Suprapubic skin (tissue), 4 donors: ENCODE measurements at places on chromosomes 11 and 22. TPM values are rescaled to one million over a fixed set of nuclear protein-coding genes. Genes with fewer than 3 reads are reported as not detected.

- DNase-seq, result no peak
- H3K36me3 ChIP-seq, result no peaks in the 10 kb centered on the region
- no peaks in the 10 kb centered on the region for H3K27me3 ChIP-seq
Measured at GRCh38 chr22:19292458-19293230, 1.1 kb upstream of the CLTCL1 start.

GRCh38 chr22:47174671-47175112 is 412.2 kb downstream of the TBC1D22A start:
- no peaks in the 10 kb centered on the region for H3K27me3 ChIP-seq
- H3K36me3 ChIP-seq, result peaks cover 25% of the 10 kb centered on the region
- no peak overlapping the region for H3K4me3 ChIP-seq
- no peaks in the 10 kb centered on the region for H3K4me1 ChIP-seq
- peak; percentile 45 for DNase-seq

GRCh38 chr11:120133216-120134105 is 4.5 kb downstream of the TRIM29 start:
- H3K36me3 ChIP-seq, result no peaks in the 10 kb centered on the region
- H3K4me3 ChIP-seq, result peak overlapping the region; percentile 65
- DNase-seq, result peak; percentile 57
- H3K27me3 ChIP-seq, result no peaks in the 10 kb centered on the region

DNA sequence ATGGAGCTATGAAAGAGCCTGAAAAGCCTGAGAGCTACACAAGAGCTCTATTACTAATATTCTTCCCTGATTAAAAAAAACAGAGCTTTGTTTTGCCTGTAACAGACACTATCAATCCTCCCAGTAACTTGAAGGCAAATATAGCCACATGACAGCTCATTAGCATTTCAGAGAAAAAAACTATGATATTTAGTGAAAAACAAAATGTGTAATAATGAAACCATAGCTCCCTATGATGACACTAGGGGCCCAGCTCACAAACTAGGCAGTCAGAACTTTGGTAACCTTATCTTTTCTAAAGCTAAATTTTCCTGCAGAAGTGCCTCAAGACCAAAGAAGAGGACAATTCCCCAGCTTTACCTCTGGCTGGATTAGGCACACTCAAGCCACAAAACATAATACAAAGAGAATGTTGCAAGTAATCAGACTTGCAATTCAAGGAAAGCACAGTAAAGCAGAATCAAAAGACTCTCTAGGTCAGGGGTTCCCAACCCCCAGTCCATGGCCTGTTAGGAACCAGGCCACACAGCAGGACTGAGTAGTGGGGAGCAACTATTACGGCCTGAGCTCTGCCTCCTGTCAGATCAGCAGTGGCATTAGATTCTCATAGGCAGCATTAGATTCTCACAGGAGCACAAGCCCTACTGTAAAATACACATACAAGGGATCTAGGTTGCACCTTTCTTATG is 53.3 kb downstream of the MRTFA start:
- H3K4me1 ChIP-seq, result peaks cover 18% of the 10 kb centered on the region
- H3K4me3 ChIP-seq, result no peak overlapping the region
- H3K27me3 ChIP-seq, result no peaks in the 10 kb centered on the region
- DNase-seq, result no peak

DNA sequence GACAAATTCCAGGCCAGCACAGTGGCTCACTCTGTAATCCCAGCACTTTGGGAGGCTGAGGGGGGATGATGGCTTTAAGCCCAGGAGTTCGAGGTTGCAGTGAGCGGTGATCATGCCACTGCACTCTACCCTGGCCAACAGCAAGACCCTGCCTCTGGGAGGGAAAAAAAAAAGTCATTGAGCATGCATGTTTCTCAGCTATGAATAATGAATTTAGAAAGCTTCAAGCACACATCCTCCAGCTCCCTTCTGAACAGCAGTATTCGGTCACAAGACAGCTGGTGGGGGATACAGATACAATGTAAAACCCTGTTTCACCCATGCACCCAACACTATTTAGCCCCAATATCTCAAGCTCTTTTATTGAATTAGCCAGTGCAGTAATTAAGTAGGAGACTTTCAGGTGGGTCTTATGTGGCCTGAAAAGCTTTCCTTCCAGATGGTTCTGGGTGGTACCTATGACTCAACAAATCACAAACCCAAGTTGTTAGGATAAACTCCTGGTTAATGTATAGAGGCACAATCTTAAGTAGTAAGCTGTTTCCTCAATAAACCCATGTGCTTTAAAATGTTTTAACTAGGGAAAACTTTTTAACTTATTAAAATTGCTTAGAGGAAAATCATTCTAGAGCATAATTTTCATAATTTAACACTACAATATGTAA is 13.4 kb downstream of the PRDM10 start:
- H3K27ac ChIP-seq, result no peak overlapping the region
- H3K4me1 ChIP-seq, result no peaks in the 10 kb centered on the region
- no peak overlapping the region for H3K4me3 ChIP-seq
- DNase-seq, result no peak
- H3K36me3 ChIP-seq, result no peaks in the 10 kb centered on the region

- no peak overlapping the region for H3K4me3 ChIP-seq
- peaks cover 44% of the 10 kb centered on the region for H3K36me3 ChIP-seq
- no peak overlapping the region for H3K27ac ChIP-seq
- peaks cover 35% of the 10 kb centered on the region for H3K4me1 ChIP-seq
- DNase-seq, result no peak
Measured at GRCh38 chr22:37023743-37024338, 4.3 kb downstream of the MPST start.

Gene PARVG
- 2.7 TPM for total RNA-seq

Gene FJX1
- total RNA-seq, result 21.8 TPM

Gene NFRKB
- 52.4 TPM for total RNA-seq

Gene KCNE3
- total RNA-seq, result 0.17 TPM

Gene IRAG1
- 4.6 TPM for total RNA-seq
